Activated CD4-positive, alpha-beta T cell treated with anti-CD3 and anti-CD28 coated beads, Interleukin-2, amount 50 U/mL, for 4 hours (primary cell): ENCODE measurements at places on chromosomes 3 and 15.

GRCh38 chr3:183591881-183592521 is 36.5 kb upstream of the KLHL6 start:
- DNase-seq: no peak

- no peak for DNase-seq
These were observed 1108.5 kb upstream of the EPHA6 start for GRCh38 chr3:95705786-95706418.

- DNase-seq: no peak
These were observed 35.1 kb upstream of the FRMD4B start for GRCh38 chr3:69420781-69421520.

DNA sequence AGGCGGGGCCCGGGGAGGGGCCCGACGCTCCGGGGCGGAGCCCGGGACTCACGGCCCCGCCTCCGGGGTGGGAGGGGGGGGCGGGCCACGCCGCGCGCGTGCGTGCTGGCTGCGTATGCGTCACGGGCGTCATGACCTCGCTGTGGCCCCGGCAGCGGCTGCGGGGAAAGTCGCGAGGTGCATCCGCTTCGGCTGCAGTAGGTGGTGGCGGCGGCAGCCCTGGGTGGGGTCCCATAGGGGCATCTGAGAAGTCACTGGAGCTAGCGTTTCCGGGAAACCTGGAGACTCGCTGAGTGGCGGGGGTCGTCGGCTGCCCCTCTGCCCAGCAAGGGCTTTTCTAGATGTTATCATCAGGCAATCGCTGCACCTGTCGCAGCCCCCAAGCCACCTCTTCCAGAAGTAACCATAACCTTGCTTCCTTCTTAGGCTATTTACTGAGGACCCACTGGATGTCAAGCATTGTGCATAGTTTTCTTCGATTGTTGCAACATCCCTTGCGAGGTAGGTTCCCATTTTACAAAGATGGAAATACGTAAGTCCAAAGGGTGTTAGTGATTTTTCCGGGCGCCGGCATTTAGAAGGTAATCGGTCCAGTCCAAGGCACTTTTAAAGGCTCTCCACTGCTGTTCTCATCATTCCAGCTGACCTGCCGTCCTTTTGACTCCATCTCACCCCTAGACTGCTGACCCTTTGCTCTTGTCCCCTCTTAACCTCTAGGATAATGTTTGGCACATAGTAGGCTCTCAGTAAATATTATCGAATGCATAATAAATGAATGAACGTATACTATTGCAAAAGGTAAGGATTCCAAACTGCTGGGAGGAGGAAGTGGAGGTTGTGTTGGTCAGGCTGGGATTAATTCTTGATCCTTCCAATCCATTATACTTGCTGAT is at the start of gene GDPGP1:
Gene GDPGP1 (plus strand): TSS at position 114 of the 893 bp plus-strand sequence. CDS start 6,700 bp downstream, outside the sequence.
- DNase-seq: no peak
